ENCODE measurements at places on chromosomes 12 and 14.

DNA sequence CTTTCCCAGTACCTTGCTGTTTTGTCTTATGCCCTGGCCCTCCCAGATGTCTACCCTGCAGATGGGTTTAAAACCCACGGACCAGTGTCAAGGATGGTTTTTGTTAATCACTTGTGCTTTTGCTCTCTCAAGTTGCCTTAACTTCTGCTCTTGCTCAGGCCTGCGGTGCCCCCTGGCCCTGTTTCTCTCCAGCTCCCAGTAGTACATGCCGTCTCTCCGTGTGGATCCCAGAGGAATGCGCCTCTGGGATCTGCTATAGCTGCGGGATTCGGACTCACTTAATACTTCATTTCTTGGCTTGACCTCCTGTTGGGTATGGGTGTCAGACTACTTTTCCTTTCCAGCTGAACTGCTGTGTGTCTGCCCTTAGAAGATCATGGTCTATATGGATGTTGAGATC lies 14.5 kb downstream of the PLEKHG3 start:
- no peak for DNase-seq

GRCh38 chr14:93153121-93153520 lies 31.6 kb downstream of the MOAP1 start:
- DNase-seq, result no peak

GRCh38 chr14:96170961-96171592 lies 33.6 kb upstream of the BDKRB2 start:
- no peak for DNase-seq

DNA sequence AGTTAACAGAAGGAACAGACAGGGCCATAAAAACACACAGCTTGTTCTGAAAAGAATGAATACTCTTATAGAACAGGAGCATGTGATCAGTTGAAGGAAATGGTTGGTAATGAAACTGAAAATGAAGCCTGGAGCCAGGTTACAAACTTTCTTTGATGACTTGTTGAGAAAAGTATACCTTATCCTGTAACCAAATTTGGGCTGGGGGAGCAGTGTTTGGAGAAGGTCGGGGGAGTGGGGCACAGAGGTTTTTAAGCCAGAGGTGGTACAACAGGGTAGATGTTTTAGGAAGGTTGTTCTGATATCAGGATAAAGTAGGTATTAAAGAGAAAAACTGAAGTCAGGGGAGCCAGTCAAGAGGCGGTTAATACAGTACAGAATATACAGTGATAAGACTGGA lies 8.2 kb downstream of the GOLT1B start:
- DNase-seq, result no peak

DNA sequence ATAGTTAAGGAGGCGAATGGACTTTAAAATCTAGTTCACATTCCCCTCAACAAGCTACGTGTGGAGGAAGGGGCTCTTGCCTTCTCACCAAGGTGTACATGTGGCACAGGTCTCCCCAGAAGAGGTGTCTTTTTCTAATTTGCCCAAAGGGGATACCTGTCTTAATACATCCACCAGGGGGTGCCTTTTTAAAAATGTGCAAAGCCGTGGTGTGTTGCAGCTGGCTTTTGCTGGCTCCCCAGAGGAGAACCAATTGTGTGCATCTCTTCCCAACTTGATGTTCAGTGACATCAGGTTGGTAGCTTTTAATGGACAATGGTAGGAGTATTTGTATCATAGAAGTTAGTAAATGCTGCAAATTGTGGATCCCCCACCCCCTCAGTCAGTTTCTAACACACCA lies 33.8 kb downstream of the CREBL2 start:
- DNase-seq, result peak; percentile 37

- no peak for DNase-seq
These were observed 39.9 kb downstream of the SOS2 start for GRCh38 chr14:50191499-50191898.

Measured in SW 1271 (cell line).